Right renal cortex interstitium (tissue), 3 donors: ENCODE measurements at places on chromosomes 2 and 18. TPM values are rescaled to one million over a fixed set of nuclear protein-coding genes. Genes with fewer than 3 reads are reported as not detected.

- no peak for DNase-seq
These were observed 85.0 kb downstream of the LIPG start for GRCh38 chr18:49646873-49647272.

DNA sequence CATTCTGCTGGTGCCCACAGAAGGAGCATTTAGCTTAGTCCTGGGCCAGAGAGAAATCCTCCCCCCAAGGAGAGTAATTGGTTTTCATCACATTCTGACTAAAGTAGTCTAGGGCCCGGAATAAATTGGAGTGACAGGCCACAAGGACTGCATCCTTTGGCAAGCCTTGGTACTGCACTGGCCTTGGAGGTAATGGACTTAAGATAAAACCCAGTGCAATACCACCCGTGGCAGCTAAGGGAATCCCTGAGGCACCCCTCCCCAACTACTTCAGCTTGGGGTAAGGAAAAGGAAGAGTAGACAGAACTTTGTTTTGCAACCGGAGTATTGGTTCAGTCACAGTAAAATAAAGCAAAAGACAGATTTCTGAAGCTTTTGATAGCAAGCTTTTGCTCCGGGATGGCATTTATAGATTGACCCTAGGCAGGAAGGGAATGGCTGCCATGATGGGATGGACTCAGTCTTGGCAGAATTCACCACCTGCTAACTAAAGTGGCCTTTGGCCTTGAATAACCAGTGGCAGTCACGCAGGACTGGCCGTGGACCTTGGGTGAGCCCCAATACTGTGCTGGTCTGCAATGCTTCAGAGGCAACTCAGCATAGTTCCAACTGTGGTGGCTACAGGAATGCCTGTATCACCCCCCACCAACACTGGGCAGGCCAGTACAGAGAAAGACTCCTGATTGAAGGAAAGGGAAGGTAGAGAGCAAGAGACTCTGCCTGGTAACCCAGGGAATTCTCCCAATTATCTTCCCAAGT, 14.1 kb downstream of the ORC4 start:
- DNase-seq, result no peak

DNA sequence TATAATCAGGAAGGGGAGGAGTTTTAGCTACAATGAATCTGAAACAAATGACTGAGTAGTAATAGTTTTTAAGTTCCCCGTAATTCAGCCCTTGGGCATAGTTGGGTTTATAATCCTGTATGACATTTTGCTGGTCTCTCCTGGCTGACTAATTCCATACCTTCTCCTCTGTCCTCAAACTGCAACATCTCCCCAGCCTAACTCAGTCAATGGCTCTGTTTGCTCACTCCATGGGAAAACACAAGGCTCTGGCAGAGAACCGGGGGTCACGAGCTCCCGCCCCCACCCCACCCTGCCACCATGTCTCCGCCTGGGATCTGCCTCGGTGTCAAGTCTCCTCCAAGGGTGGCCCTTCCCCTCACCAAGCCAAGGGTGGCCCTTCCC, 168.6 kb downstream of the HDAC4 start:
- no peak for DNase-seq

DNA sequence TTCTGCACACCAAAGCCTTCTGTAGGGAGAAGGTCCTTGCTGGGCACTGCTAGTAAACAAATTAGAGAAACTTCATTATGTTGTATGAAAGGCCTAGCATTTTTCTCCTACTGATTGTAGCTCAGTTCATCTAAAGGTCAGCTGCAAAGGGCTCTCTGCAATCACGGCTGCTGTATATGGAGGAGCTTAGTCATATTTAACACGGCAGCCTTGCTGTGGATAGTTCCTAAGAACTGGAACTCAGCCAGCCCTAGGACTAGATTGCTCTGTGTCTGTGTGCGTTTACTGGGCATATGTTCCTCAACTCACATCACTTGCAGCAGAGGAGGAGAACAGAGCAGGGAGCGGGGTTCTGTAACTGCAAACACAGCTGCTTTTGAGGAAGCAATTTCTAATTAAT, 1103.9 kb upstream of the KLHL29 start:
- no peak for DNase-seq

GRCh38 chr2:98253461-98254070, 92.7 kb upstream of the CNGA3 start:
- no peak for DNase-seq

DNA sequence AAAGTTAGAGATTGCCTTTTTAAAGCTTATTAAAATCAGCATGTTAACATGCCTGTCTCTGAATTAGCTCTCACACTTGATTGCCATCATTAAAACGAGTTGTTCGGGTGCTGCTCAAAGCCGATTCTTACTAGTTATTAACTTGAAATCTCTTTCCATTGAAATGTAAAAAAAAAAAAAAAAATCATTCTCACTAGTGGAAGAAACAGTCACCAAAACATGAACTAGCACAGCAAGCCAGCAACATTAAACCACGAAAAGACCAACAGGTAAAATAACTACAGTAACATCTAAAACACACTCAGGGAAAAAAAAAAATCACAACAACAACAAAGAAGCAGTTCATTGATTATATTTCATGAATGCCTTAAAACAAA, 264.5 kb downstream of the MEIS1 start:
- no peak for DNase-seq

GRCh38 chr2:234905547-234906265, 46.1 kb upstream of the SH3BP4 start:
- no peak for DNase-seq

- no peak for DNase-seq
These were observed 1.5 kb upstream of the UGP2 start for GRCh38 chr2:63840081-63840784.

DNA sequence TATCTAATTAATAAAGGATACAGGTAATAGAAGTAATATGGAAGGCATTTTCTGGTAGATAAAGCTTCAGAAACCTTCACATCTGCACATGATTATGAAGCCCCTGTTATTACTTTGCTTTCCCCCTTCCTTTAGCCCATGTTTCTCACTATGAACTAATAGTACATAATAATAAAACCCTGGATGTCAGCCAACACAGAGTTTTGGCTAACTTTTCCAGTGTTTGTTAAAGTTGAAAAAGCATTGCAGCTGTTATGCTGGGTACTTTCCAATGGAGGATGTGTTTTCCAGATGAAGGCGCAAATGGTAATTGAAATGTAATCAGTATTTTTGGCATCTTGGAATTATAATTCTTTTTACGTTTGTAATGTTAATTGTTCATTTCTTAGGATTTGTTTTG, 43.5 kb downstream of the SPTBN1 start:
- peak; percentile 52 for DNase-seq

DNA sequence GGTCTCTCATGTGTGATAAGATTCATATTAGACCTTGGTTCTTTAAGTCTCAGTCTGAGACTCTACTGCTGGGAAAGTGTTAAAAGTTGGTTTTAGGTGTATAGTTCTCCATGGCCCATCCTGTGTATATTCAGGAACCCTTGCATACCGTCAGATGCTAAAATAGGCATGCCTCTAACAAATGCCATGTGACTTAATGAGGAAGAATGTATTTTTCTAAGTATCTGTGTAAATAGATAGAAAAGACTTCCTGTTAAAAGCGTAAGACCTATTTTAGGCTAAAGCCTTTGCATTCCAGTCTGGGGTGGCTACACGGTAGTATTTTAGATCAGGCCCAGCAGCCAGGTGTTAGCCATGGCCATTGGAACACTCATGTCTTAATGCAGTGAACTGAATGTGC, 73.3 kb downstream of the RHBDD1 start:
- no peak for DNase-seq

DNA sequence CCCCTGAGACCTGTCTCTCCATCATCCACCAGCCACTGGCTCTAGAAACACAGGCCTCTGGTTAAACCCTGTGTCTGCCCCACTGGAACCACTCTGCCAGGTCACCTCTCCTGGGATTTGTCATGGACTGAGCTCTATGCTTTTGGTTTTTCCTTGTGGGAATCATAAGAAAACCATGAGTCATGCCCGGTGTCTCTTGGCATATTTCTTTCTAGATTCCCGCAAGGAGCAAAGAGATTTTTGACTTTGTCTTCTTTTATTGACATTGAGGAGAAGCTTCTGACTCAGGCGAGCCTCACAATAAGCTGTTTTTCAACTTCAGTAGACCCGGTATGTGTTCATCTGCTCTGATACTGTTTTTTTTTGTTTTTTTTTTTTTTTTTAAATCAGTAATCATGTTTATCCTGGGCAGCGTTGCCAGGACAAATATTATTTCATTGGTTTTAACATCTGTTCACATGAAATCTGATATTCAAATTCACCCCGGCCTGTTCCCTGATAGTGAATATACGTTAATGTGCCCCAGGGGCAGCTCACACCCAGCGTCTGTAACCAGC, 207.1 kb downstream of the ACKR3 start:
- DNase-seq, result no peak

DNA sequence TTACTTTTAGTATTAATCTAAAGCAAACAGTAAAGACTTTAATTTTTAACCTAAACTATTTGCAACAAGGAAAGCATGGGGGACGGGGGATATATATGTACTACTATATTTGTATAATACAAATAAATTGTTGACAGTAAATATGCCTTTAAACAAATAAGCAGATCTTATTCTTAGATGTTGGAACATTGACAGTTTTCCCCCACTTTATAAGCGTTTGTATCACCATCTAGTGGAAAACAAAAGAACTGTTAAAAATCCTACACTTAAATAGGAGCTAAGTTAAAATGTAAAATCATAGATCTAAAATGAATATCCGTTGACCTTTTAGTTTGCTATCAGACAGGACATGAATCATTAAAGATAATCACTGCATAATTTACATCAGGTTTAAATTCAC, 50.0 kb downstream of the RBBP8 start:
- no peak for DNase-seq

DNA sequence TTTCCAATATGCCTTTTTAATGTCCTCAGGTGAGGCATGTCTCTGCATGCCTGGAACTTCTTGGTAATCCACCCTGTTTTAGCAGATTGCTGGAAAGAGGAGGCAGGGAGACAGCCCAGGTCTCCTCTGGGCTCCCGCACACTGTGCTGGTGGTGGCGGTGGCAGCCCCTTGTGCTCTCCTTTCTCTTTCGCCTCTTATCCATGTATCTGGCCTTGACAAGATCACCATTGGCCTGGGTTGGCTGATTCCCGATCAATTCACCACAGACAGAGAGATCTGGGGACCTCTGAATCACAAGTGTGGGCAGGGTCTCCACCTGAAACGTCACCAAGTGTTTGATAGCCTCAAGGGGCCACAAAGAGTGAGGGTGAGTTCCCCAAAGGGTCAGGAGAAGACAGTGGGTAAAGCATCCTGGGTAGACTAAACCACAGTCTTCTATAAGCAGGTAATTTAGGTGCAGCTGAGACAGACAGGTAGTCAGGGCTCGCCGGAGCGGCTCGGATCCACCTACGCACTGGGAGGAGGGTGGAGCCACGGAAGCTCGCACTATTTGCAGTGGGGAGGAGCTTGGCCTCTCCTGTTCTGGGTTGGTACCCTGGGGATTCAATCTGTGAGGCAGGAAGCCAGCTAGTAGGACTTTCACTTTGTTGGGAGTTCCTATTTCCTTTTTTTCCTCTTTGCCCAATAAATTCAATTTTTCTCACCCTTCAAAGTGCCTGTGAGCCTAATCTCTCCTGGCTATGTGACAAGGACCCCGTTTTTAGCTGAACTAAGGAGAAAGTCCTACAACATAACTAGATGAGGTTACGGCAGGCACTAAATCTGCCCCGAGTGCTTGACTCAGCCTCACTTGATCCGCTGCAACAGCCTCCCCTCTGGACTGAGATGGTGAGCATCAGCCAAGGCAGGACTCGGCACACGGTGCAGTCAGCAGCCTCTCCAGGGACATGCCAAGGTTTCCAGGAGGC, 57.6 kb downstream of the SLC4A3 start:
- DNase-seq, result no peak

GRCh38 chr18:32980896-32981295, 208.1 kb upstream of the KLHL14 start:
- no peak for DNase-seq

- DNase-seq, result no peak
These were observed 32.6 kb upstream of the NPC1 start for GRCh38 chr18:23618862-23619387.

DNA sequence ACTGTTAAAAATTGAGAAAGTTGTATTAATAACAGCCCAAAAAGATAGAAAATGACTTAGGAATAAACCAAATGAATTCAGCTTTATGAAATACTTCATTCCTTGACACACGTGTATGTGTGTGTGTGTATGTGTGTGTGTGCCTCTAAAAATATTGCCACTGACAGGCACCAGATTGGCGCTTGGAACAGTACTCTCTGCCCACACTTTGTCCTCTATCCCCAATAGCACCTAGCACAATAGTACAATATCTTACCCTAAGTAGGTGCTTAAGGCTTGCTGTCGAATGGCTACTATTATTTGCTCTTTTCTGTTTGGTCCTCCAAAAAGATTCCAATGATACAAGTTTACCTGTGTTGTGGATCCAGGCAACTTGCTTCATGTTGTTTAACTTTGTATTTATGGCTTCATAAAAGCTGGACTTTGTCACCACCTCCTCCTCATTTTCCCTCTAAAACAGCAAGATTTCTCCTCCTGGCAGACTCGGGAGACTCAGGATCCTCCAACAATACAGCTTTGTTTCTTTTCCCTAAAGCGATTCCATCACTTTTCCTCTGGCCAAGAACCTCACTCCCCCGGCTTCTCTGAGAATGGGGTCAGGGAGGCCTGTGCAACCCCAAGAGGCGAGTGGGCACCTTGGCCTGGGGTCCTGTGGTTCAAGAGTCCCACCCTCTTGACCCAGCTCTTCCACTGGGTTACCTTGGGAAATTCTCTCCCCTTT, 43.3 kb upstream of the LCLAT1 start:
- no peak for DNase-seq

DNA sequence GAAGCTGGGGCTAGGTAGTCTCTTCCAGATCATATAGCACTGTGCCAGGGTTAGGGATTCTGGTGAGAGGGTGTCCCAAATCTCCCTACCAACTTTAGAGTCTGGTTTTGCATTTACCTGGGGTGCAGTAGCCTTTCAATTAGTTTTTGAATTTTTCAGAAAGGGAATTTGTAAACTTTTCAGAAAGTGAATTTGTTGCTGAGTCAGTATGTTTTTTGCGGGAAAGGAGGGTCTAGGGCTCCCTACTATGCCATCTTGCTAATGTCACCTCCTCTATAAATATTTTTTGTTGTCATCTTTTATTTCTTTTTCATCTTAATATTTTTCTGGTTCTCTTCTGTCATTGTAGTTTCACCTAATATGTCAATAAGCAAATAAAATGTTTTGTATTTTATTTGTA, 95.8 kb upstream of the FAM98A start:
- DNase-seq, result no peak

- DNase-seq, result no peak
These were observed 198.2 kb downstream of the PRKCE start for GRCh38 chr2:45849491-45850283.

IGFBP2 gene
- polyA plus RNA-seq, result 152 TPM

TEKT4 gene
- 0.11 TPM for polyA plus RNA-seq

SNED1 gene
- 7.4 TPM for polyA plus RNA-seq

TMEM37 gene
- polyA plus RNA-seq, result 56.4 TPM

KCNK3 gene
- polyA plus RNA-seq, result 0.57 TPM

UGP2 gene
- 133 TPM for polyA plus RNA-seq

STON1 gene
- 35.8 TPM for polyA plus RNA-seq

AFF3 gene
- 16.2 TPM for polyA plus RNA-seq

GCG gene
- polyA plus RNA-seq, result not detected

KCNJ3 gene
- polyA plus RNA-seq, result 7.9 TPM

SKA1 gene
- 6.4 TPM for polyA plus RNA-seq

EFEMP1 gene
- 91.9 TPM for polyA plus RNA-seq

LRP1B gene
- 0.90 TPM for polyA plus RNA-seq
